ENCODE measurements at places on chromosomes 16 and 17.

DNA sequence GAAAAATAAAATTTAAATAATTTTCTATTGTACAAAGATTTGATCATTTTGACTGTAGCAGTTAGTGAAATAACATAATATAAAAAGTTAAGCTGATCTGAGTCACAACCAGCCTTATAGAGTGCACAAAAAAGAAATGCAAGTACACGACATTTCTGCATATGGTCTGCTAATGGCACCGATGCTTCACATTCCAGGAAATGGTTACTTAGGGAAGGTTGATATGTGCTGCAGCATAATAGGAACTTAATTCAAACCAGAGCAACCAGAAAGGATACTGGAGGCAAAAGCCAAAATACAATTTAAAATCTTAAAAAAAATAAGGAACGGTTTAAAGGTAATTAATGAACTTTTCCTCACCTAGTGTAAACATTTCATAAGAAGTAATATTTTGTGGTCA is 10.0 kb upstream of the CFDP1 start:
- DNase-seq, result no peak

DNA sequence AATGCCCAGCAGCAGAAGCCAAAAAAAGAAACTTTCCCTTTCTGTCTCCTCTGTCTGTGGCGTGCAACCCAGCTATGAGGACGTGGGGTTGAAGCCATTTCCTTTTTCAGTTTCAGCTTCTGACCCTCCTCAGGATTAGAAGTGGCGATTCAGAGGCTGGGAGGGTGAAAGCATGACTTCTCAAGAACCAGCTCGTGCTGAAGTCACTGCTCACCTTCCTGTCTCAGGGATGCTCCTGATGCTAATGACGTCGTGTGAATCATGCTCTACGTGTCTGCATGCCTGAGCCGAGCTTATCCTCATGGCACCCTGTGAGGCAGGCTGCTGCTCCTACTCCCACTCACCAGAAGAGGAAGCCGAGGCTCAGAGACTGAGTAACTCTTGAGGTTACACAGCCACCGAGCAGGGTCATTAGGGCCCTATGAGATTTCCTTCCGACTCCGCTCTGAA is 5.7 kb upstream of the LPO start:
- DNase-seq, result no peak

GRCh38 chr17:385178-385835 is 32.7 kb upstream of the RPH3AL start:
- no peak for DNase-seq

GRCh38 chr17:77864234-77865111 is 94.0 kb upstream of the TNRC6C start:
- no peak for DNase-seq

DNA sequence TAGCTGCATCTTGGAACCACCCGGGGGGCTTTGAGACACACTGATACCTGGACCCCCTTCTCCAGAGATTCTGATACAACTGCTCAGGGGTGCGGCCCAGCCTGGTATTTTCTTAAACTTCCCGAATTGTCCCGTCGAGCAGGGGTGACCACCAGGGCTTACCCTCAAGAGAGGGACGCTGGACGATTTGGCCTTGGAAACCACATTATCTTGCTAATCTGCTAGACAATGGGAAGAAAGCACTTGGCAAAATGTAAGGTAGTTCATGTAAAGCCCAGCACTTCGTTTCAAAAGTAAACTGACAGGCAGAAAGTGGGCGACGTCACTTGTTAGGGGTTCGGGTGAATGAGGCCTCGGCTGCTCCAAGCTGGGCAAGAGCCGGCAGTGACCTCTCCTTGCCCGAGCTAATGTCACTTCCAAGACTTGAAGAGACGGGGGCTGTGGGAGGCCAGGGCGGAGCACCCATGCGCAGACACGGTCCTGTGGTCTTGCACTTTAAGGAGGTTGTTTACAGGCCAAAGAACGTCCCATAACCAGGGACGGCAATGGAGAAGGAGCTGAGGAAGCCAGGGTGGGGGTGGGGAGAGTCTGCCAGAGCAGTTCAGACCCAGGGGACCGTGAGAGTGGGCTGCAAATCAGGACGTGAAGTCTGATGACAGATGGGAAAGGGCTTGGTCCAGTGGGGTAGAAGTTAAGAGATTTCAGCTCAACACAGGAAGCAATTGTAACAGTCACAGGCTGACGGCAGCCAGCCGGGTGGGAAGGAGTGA is 152.7 kb upstream of the GSE1 start:
- no peak for DNase-seq

- no peak for DNase-seq
Measured at GRCh38 chr16:23832882-23833281, 2.9 kb upstream of the PRKCB start.

- no peak for DNase-seq
Measured at GRCh38 chr16:11100239-11100750, 155.7 kb downstream of the SOCS1 start.

DNA sequence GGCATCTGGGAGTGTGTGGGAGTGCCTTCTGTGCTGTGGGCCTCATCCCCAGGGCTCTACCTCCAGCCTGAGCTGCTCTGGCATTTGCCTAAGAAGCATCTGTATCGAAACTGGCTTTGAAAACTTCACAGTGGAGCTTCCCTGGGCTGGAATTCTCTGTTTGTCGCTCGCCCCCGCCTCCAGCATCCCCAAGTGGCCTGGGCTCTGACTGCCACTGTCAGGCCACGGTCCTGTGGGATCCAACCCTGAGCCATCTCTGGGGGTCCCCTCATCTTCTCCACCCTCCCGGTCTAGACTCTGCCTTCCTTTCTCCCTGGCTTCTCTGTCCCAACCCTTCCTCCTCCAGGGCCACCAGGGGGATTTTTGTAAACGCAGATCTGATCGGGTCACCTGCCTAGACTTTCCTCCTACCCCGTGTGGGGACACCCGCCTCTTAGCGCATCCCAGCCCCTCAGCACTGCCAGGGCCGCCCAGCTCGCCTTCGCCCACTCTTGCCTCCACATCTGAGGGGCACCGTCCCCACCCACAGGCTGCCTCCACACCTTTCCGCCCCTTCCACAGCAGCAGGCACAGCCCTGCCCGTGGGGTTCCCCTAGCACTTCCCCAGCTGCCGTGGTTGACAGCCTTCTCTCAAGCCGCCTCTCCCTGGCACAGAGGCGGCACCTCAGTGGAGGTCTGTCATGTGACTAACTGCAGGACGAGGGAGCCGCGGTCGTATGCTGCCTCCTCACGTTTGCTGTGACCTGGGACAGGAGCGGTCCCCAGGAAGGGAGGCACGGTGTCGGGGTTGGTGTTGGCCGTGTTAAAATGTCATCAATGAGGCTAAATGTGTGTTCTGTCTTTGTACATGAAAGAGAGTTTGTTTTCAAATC is 12.0 kb downstream of the TBC1D24 start:
- peak; percentile 53 for DNase-seq

GRCh38 chr16:53501216-53501859 is 1.7 kb downstream of the AKTIP start:
- DNase-seq, result no peak

GRCh38 chr17:40075201-40075941 is 12.6 kb downstream of the THRA start:
- peak; percentile 89 for DNase-seq

DNA sequence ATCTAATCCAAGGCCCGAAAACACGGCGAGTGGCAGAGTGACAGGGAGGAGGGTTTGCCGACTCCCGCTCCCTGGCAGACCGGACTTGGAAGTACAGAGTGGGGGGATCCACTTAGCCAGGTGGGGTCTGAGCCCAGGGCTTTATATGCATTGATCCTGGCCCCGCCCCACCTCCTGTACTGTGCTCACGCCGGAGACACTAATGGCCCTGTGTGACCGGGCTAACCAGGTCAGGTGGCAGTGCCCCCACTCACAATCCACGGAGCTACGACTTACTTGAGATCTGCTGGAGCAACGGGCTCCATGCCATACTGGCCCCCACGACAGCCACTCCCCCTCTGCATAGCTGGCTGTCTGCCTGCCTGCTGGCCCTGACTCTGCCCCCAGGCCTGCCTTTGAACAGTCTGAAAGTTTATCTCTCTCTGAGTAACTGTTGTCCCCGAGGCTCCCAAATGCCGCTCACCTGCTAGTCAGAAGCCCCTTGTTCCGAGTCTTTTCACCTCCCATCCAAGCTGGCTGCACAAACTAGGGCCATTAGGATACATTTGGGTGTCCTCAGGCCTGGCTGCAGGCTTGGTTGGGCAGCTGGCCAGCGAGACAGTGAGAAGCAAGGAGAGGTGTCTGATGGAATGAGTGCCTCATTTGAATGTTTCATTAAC is 28.0 kb downstream of the CACNA1G start:
- DNase-seq, result no peak

GRCh38 chr17:48420823-48421222 is 9.2 kb downstream of the SKAP1 start:
- DNase-seq, result no peak

DNA sequence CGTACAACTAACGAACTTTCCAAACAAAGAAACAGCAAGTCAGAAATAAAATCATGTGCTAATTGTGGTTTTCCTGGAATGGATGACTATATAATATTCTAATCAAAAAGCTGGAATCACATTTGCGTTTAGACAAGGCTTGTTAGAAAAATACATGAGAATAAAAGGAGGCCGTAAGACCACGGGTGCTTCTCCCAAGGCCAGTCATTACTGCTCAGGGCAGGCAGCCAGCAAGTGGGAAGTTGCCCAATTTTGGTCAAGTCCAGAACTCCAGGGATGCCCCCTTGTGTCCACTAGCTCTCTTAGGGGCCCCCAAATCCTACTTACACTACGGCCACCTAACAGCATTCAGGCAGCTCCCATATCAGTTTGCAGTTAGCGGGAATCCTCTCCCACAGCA is 25.9 kb upstream of the LYRM9 start:
- DNase-seq, result no peak

GRCh38 chr17:28177351-28177750 is 134.9 kb downstream of the NLK start:
- no peak for DNase-seq

DNA sequence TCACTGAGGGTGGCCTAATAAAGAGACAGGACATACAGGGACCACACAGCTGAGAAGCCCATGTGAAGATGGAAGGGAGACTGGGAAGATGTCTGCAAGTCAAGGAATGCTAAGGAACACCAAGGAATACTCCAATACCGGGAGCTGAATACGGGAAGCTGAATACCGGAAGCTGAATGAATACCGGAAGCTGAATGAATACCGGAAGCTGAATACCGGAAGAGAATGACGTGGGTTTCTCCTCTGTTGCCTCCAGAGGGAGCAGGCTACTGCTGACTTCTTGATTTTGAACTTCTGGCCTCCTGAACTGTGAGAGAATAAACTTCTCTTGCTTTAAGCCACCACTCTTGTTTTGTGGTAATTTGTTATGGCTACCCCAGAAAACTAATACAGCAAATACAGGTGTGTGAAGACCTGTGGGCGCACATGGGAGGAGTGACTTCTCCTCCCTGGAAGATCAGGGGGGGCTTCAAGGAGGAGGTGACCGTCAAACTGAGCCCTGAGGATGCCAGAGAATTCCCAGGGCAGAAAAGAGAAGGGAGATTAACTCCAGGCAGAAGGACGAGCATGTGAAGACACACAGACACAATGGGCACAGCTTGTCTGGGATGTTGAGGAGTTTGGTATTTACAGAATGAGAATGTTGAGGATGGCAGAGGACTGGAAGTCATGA is 259.9 kb downstream of the IRF8 start:
- no peak for DNase-seq

DNA sequence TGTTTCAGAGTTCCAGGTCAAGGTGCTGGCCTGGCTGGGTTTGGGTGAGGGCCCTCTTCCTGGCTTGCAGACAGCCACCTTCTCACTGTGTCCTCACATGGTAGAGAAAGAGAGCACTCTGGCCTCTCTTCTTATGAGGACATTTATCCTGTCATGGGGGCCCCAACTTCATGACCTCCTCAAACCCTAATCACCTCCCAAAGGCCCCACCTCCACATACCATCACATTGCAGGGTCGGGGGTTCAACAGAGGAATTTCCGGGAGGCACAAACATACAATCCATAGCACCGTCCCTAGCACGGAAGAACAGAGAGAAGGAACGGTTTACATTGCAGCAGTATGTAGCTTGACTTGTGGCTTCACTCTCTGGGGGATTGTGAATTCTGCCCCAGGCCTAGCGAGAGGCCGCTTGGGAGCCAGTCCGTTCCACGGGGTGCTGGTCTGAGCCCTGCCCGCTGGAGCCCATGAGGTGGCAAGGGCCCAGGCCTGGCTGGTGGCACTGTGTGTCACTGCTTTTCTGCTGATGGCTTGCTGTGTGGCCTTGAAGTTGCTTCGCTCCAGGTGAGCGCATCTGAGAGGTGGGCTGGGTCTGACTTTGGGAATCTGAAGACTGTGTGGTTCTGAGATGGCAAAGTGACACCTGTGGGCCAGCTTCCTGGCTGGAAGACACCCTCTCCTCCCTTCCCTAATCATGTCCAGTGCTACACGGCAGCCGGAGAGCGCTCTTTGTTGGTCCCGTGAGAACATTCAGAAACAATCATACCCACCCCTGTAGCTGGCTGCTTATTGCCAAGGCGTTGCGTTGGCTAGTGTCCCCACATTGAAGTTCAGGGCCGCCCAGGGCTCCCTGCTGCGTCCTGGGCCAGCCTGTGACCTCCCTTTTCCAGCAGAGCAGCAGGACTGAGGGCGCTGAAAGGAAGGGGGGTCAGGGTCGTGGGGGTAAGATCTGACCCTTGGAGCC is 98.3 kb downstream of the CMIP start:
- no peak for DNase-seq

GRCh38 chr16:72073560-72074230 is 10.7 kb downstream of the HPR start:
- no peak for DNase-seq

GRCh38 chr16:57984443-57985203 is 13.7 kb upstream of the CNGB1 start:
- no peak for DNase-seq

GRCh38 chr17:34675143-34675542 is 95.8 kb downstream of the TMEM132E start:
- DNase-seq, result no peak

- DNase-seq, result no peak
Measured at GRCh38 chr16:48810803-48811453, 200.9 kb upstream of the N4BP1 start.

DNA sequence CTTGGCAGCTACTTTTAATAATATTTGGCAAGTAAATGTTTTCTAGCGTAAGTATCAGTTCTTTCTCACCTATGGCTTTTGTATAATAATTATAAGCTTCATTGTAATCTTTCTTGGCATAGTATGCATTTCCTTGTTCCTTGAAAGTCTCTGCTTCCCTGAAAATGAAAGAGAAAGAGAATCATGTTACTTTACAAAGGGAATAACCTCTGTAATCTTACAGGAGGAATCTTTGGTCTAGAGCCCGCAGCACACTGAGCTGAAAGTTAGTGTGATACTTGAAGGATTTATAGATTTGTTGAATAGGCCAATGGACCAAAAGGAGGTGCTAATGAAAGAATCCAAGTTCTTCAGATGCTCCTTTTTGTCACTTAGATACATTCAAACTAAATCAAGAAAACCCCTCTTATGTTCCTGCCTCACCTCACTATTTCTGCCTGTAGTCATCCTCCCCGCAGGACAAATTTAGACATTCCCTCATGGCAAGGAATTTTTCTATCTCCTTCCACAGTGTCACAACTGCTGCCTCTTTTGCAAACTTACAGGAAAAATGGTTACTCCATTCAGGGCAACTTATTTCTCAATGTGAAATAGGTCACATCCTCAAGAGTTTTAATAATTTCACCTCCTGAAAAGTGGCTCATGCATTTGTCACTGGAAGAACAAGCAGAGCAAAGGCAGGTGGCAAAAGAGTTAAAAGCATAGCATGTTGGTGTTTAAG is 16.7 kb downstream of the DNAJC7 start:
- no peak for DNase-seq

Data from NCI-H1092 (cell line).